Right renal cortex interstitium (tissue), 3 donors: ENCODE measurements at places on chromosomes 11 and 22. TPM values are rescaled to one million over a fixed set of nuclear protein-coding genes. Genes with fewer than 3 reads are reported as not detected.

Gene SERPING1
- 151 TPM for polyA plus RNA-seq

Gene CCDC116
- polyA plus RNA-seq, result 0.14 TPM

DNA sequence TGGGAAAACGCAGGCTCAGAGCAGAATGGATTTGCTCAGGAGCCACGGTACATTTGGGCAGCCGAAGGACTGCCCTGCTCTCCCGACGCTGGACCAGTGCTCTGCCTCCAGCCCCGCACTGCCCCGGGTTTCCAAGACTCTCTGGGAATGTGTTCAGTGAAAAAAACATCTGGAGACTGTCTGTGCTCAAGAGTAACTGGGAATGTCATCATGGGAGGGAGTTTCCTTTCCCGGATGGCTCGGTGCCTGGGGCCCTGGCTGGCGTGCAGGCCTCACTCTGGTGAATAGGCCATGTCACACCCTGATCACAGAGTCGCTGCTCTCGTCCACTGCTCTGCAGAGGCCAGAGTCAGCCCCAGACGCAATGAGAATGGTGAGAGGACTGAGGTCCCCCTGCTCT lies 9.8 kb upstream of the APOL6 start:
- no peak for DNase-seq

DNA sequence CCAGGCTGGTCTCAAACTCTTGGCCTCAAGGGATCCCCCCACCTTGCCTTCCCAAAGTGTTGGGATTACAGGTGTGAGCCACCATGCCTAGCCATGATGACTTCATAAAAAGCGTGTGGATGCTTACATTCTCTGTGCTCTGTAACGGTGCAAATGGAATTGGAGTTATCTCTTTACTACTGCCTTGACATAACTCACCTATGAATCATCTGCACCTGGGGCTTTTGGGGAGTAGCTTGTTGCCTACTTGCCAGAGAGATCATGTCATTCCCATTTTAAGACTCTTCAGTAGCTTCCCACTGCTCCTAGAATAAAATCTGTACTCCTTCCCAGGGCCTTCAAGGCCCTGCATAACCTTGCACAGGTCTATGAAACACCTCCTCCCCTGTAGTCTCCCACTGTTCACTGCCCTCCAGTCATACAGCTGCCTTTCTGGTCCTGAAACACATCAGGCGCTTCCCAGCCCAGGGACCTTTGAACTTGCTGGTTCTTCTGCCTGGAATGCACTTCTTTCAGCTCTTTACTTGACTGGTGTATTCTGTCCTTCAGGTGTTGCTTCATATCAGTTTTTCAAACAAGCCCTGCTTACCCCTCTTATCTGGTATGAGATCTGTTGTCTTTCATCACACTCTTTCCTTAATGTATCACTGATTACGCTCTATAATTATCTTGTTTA lies 19.6 kb upstream of the MOGAT2 start:
- no peak for DNase-seq

DNA sequence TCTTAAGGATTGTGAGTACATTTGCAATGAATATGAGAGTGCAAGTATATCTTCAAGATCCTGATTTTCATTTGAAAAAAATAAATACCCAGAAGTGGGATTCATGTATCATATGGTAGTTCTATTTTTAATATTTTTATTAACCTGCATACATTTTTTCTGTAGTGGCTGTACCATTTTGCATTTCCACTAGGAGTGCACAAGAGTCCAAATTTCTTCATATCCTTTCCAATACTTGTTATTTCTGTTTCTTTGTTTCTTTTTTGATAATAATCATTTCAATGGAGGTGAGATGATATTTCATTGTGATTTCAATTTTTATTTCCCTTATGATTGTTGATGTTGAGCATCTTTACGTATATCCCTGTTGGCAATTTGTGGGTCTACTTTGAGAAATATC lies 759.8 kb upstream of the CNTN5 start:
- DNase-seq, result no peak

DNA sequence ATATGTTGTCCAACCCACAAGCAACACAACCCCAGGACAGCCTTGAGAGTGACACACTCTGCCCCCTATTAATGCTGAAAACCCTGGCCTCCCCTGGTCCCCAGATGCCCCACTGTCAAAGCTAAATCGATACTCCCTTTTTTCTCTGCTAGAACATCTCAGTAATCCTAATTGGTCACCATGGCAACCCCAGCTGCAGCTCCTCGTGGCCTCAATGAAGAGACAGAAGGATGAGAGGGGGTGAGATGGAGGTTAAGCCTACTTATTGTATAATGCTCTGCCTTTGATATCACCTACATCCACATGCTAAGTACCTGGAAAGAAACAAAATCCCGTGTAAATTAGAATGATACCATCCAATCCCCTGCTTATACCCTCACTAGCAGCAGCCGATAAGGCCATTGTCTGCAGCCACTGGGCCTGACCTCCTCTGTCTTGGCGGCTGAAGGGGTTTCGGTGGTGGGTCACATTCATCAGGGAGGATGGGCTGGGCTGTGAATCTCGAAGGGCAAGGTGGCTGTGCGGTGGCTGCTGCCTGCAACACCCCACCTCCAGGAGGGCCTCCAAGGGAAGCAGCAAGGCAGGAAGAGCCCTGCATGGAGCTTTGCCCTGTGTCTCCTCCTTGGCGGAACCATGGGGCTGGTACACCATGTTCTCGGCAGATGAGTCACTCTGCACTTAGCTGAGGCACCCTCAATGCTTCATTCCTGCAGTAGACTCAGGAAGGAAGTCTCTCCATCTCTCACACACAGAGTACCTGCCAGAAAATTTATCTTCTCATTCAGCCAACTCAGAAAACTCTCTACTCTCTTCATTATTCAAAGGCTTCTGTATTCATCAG lies 399.5 kb downstream of the BUD13 start:
- DNase-seq, result no peak

DNA sequence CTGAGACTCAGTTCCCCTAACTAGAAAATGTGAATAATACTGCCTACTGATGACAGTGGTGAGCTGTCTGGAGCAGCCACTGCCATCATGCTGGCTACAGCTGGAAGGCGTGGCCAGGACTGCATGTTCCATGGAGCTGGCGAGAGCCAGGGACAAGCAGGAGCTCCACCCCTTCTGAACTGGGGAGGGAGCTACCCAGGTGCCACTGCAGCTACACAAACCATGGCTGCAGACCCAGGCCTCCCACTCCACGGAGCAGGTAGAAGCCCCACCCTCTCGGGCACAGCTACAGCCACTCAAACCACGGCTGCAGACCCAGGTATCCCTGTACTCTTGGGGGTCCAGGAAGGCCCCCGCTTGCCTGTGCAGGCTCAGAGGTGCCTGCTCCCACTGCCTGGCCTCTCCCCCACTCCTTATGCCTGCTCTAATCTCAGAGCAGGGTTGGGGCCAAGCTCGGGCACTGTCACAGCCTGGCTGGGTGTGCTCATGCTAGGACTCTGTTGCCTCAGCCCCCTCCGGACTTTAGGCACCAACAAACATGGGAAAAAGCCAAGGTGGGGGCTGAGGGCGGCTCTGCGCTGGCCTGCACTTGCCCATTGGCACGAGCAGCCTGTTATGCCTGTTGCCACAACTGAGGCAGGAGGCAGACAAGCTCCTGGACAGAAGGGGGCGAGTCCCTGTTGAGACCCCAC lies 51.7 kb downstream of the RAB30 start:
- DNase-seq, result no peak

- no peak for DNase-seq
Measured at GRCh38 chr22:39490966-39491680, 11.0 kb upstream of the MIEF1 start.

- no peak for DNase-seq
Measured at GRCh38 chr11:62712861-62713260, 5.4 kb downstream of the GNG3 start.

DNA sequence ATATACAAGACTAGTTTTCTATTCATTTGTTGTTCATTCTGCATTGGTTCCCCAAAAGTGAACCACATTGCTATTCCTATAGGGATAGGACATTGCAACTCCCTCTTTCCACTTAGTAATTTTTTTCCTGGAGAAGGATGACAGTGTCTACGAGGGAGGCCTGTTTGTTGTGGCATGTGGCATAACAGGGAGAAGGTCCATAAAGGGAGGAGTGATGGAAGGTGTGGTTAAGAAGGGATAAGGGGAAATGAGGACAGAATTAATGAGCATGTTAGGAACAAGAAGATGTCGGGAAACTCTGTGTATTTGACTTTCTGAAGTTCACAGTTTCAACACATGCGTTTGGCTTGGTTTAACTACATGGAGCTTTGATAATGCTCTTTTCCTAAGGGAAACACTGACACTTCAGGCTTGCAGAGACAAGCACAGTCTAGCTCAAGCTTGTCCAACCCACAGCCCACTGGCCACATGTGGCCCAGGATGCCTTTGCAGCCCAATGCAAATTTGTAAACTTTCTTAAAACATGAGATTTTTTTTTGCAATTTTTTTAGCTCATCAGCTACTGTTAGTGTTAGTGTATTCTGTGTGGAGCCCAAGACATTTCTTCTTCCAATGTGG lies 149.7 kb downstream of the TRPC6 start:
- no peak for DNase-seq

GRCh38 chr11:34784318-34784841 lies 131.8 kb downstream of the APIP start:
- DNase-seq, result no peak
